ENCODE measurements at places on chromosomes 1 and 21.

GRCh38 chr1:117093091-117093534 is 28.4 kb downstream of the TRIM45 start:
- DNase-seq, result peak; percentile 91

DNA sequence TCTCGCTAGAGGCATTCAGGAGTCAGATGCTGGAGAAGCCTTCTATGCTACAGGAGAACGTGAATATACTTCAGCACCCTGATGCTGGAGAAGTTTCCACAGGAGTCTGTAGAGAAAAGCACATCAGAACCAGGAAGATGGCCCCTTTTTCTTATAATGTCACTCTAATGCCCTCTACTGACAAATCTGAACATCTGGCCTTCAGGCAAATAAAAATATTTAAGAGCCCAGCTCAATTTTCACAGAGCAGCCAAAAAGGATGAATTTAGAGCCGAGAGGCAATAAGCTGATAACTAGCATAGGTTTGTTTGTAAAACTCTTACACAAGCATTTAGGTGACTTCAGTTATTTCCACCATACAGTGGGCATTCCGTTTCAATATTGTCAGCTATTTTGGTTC is 3.8 kb upstream of the RRP15 start:
- DNase-seq, result no peak

- no peak for DNase-seq
Observed at GRCh38 chr21:16770266-16770665, 742.6 kb upstream of the CXADR start.

GRCh38 chr1:156691191-156691590 is 14.0 kb upstream of the NES start:
- no peak for DNase-seq

GRCh38 chr1:155052439-155053395 is 1.6 kb downstream of the ADAM15 start:
- no peak for DNase-seq

- DNase-seq, result no peak
Observed at GRCh38 chr21:32539378-32539777, 45.9 kb downstream of the TCP10L start.

GRCh38 chr1:33388805-33389771 is 41.8 kb downstream of the PHC2 start:
- no peak for DNase-seq

DNA sequence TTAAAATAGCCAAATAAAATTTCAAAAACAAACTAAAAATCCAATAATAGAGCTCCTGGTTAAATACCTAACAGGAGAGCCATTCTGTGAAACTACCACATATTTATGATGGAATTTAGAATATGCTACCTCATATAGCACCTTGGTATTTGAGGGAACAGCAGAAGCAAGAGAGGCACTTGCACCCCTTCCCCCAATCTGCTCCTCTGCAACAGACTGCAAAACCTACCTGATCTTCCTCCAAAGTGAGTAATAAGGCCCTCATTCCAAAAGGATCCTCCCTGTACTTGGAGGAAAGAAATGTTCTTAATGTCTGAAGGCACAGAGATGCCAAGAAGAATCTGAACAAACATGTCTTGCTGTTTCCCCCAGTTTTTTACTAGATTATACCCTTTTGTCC is 28.1 kb upstream of the RNPC3 start:
- DNase-seq, result no peak

DNA sequence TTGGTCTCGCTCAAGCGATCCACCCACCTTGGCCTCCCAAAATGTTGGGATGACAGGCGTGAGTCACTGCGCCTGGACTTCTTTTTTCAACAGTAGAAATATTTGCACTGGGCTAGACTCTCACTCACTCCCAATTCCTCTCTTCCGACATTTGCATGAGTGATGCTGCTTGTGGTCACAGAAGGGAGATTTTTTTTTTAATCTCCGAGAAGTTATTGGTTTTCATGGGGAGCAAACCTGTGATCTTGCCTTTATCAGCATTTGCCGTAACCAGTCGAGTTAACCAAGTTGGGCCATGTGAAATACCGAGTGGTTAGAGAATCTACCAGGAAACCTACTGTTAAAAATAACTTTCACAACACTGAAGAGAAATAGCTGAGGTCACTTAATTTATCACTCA is 21.1 kb downstream of the ERG start:
- no peak for DNase-seq

GRCh38 chr1:56064705-56065104 is 514.7 kb downstream of the PLPP3 start:
- no peak for DNase-seq

GRCh38 chr21:45864436-45864835 is 117.1 kb upstream of the COL6A1 start:
- DNase-seq, result no peak

DNA sequence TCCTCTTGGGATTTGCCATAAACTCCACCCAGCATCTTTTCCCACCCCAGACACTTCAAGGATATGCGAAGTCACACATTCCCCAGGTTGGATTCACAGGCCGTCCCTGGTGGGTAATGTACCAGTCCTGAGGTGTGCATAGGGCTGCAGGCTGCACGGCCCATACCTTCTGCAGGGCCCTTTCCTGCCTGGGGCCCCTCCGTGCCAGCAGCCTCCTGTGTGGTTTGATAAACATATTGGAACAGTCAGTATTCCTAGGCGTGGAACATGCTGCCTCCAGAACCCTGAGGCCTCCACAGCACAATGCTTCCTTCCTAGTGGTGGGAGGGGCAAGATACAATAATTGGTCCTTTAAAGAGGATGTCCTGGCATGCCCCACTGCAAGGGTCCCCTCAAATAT is 26.6 kb downstream of the IL10RB start:
- DNase-seq, result no peak

DNA sequence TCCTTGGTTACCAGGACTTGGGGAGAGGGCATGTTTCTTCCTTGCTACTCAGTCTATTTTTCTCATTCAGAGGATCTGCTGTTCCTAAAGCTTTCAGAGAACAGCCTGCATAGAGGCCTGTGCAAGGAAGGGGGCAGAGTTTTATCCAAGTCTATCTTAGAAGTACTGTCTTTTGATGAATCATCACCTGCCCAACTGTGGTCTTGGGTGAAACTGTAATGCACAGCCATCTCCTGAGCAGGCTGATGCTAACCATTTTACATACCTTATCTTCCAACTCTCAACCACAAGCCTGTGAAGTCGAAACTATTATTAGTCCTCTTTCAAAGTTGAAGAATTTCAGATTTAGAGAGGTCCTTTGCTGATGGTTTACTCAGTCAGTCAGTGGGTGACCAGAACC is 368.0 kb downstream of the HHAT start:
- DNase-seq, result no peak

- DNase-seq, result no peak
Observed at GRCh38 chr1:12314333-12314903, 84.6 kb downstream of the VPS13D start.

DNA sequence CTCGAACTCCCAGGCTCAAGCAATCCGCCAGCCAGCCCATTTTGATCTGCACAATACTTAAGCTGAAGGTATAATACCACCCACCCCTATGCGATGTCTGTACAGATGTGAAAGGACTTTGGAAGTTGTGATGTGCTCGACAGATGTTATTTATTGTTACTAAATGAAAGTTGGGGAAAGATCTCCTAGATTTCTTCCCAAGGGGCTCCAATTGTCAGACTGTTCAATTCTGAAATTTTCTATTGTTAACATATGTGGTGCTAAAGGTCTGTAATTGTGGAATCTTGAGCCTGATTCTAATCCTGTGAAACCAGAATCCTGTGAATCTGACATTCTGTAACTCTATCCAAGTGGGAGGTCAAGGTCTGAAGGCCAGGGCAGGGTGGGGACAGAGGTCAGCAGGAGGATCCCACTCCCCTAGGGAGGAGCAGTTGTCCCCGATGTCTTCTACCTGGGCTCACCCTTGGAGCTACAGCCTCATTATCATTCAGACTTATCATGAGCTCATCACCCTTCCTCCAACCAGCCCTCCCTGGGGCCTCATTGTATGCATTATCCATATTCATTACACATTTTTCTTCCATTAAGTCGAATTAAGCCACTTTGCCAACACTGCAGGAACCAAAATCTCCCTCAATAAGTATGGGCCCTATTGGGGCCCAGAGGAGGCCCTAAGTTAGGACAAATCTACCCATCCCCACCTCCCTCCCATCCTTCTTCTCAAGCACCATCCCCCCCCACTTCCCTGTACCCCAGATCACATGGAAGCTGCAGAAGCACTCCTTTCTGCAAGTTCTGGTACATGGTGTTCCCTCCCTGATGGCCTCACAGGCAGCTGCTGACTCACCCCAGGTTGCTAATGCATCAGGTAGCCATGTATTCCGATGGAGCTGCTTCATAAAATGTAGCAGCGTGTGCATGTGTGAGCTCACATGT is 32.3 kb downstream of the SHISAL2A start:
- no peak for DNase-seq

- DNase-seq, result no peak
Observed at GRCh38 chr1:109084563-109085517, 5.7 kb upstream of the TMEM167B start.

GRCh38 chr1:6414443-6414844 is 5.3 kb downstream of the HES2 start:
- DNase-seq, result peak; percentile 13

- DNase-seq, result no peak
Observed at GRCh38 chr1:3654549-3655281, 2.4 kb downstream of the TP73 start.

DNA sequence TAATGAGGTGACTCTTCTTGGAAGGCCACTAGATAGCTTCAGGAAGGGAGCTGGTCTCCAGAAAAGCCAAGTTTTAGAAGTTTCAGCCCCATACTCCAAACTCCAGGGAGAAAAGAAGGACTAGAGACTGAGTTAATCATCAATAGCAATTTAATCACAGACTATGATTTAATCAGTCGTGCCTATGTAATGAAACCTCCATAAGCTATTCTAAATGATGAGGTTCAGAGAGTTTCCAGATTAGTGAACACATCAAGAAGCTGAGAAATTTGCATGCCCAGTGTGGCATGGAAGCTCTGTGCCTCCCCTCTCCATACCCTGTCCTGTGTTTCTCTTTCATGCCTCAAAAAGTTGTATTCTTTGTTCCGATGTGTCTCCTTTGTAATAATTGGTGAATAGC is 49.2 kb upstream of the CCDC190 start:
- no peak for DNase-seq

GRCh38 chr1:46697053-46697452 is 21.9 kb downstream of the EFCAB14 start:
- DNase-seq, result no peak

DNA sequence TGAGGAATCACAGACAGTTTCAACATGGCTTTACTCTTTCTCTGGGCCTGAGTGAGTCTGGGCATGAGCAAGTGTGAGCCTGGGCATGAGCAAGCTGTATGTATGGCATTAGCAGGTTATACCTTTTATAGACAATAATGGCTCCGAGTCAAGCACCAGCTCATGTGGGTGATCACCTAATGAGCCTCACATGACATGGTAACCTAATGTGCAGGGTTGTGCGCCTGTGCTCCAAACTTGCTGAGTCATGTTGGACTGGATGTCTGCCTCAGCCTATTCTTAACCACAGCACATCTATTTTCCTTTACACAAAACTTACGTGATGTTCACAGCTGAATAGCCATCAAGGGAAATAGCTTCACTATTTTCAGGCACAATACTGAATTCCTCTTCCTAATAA is 236.2 kb upstream of the NRIP1 start:
- DNase-seq, result no peak

DNA sequence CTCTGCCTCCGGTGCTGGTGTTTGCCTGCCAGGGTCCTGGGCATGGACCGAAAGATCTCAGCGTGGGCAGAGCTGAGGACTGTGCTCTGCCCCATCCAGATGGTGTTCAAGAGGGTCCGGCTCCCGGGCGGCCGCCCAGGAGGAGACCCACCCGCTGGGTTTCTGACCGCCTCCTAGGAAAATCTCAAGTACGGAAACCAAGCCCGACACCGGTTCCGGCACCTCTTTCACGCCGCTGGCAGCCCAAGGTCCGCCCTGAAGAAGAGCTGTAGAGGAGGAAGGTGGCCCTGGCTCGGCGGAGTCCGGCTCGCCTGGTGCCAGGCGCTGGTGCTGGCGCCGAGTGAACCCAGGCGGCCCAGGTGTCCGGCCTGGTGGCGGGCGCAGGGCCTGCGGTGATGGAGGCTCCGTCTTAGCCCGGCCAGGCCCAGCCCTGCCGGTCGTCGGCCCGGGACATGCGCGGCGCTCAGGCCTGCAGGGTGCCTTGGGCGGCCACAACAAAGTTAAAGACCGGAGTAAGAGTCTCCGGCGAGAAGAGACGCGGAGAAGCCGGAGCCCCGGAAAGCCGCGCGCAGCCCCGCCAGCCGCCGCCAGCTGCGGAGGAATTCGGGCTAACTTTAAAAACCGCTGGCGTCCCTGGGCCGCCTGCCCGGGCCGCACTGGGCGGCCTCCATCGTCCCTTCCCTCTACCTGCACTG is 1.5 kb downstream of the GRIK3 start:
- DNase-seq, result no peak

DNA sequence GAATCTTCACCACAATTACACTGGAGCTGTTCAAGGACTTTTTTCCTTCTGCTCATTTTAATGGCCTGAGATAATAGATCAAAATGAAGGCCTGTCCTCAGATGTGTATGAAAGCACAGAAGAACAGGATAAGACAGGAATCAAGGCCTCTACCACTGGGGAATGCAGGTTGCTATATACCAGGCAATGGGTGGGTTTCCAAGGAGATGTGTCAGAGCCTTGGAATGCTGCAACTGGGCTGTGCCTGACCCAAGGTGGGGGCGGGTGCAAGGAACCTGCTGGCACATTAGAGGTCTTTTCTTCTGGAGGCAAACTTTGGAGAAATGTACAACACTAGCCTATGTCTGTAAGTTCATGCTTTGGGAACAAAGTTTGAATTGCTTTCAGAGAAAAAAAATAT is 21.7 kb upstream of the LAMC2 start:
- no peak for DNase-seq

DNA sequence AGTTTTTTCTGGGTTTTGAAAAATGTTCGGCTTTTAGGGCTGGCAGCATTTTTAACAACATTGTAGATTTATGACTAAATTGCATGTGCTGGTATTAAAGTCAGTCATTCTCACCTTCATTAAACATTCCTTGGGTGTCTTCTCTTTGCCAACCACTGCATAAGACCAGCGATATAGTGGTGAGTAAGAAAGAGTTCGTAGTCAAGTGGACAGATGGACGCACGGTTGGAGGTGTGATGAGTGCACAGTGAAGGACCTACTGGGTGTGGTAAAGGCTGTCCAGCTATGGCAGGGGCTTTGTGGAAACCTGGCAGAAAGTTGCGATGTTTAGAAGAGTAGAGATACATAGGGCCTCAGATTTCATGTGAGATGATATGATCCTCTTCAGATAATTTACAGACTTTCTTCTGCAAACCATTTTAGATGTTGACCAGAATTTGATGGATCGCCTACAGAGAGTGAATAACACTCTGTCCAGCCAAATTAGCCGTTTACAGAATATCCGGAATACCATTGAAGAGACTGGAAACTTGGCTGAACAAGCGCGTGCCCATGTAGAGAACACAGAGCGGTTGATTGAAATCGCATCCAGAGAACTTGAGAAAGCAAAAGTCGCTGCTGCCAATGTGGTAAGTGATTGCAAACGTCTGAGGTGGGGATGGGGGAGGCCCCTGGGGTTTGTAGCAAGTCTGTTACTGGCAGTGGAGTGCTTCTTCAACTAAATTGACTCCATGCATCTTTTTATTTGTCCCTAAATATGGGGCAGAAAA is 56.0 kb upstream of the LAMC2 start:
- DNase-seq, result no peak

GRCh38 chr1:170687621-170688020 is 23.7 kb downstream of the PRRX1 start:
- DNase-seq, result no peak

Measured in AG04450 (cell line).